Activated CD4-positive, alpha-beta T cell treated with anti-CD3 and anti-CD28 coated beads, Interleukin-2, Interleukin-4, amounts not matched to agents 100 ng/mL and 50 ng/mL, durations not matched to agents 16 hours and 8 hours (primary cell): ENCODE measurements at places on chromosomes 3 and 15.

DNA sequence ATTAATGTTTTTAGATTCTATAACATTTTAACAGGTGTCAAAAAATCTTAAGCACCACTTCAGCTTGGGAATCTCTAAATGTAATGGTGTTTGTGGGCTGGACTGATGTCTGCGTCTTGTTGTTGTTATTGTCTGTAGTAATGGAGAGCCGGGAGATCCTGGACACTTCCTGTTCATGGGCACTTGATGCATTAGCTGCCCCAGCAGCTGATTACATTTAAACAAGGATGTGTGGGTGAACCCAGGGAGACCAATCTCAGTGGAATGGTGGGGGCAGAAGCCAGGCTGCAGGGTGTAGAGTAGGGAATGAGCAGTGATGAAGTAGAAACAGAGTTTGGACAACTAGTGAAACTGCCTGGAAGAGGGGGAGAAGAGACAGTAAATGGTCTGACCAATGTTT, 7.8 kb downstream of the CCR5AS start:
- no peak for DNase-seq

GRCh38 chr15:73313861-73314260, 54.9 kb downstream of the HCN4 start:
- DNase-seq = no peak

- no peak for DNase-seq
Measured at GRCh38 chr3:20912406-20912805, 726.4 kb upstream of the SGO1 start.

- no peak for DNase-seq
Measured at GRCh38 chr3:107128946-107129345, 248.3 kb upstream of the CCDC54 start.

DNA sequence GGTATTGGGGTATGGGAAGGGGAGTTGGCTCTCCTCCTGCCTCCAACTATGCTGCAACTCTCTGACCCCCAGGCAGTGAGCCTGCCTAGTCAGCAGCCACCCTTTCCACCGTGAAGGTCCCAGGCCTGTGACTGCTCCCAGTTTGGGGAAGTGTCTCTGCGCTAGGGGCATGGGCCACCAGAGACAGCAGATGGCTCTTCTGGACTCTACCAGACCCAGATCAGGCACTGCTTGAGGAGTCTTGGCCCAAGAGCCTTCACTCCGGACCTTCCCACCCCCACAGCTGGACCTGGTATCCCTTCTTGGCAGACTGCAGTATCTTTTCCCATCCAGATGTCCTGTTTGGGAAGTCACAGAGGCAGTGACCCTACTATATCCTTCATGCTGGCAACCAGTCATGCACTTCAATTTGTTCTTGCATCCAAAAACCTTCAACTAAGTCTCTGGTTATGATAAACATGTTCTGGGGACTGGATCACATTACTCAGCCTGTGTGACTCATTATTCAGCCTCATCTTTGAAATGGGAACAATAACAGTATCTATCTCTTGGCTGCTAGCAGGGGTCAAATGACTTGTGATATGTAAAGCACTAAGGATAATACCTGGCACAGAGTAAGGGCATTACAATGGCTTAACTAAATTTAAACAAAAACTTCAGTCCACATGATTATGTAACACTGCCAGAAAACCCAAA, 62.7 kb downstream of the POMGNT2 start:
- no peak for DNase-seq

- DNase-seq = no peak
Measured at GRCh38 chr3:141576744-141577052, 89.9 kb downstream of the RASA2 start.

GRCh38 chr3:183396662-183397391, 31.6 kb downstream of the MCF2L2 start:
- DNase-seq = no peak

DNA sequence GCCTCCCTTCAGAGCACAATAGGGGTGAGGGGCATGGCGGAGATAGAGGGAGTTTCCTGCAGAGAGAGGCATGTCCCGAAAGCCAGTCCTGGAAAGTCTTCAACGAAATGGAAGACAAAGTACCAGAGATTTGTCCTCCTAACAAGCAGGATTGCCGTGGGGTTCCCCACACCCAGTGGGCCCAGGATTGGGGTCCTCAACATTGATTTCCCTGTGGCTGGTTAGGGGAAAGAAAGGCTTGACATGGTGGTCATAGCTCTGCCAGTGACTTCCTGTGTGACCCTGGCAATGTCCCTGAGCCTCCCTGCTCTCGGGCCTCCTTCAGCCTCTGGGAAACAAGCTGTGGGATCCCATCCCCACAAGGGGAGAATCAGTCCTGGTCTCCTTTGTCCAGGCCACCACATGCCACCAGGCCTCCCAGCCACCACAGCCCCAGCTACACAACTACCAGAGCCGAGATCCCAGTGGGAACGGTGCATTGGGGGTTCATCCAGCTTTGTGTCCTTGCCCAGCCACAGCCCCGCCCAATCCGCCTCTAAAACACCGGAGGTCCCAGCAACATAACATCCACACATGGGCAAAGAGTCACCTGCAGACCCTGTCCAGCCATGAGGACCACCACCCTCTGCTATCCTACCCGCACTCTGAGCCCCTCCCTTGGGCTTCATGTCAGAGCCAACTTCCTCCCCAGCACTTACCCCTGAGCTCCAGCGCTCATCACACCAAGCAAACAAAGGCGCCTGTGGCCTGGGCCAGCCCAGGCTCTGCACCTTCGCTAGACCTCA, 63.0 kb downstream of the ADAMTS17 start:
- DNase-seq = no peak

DNA sequence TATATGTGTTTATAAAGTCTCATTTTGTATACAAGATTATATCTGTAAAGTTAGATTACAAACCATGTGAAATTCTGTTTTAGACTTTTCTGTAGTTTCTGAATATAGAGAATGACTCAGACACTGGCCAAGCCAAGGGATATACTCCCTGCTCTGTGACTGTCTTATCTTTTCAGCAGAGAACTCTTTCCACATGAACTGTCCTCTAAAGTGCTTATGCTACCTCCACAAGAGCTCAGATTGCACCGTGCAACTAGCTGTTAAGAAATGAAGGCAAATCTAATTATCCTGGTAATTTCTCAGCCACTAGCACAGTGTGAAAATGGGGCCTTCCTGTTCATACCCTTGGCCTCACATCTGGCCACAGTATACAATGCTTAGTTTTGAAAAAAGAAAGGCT, 44.3 kb upstream of the CPNE4 start:
- no peak for DNase-seq
